Bronchial epithelial cell (primary cell): ENCODE measurements at places on chromosomes 12 and 14.

DNA sequence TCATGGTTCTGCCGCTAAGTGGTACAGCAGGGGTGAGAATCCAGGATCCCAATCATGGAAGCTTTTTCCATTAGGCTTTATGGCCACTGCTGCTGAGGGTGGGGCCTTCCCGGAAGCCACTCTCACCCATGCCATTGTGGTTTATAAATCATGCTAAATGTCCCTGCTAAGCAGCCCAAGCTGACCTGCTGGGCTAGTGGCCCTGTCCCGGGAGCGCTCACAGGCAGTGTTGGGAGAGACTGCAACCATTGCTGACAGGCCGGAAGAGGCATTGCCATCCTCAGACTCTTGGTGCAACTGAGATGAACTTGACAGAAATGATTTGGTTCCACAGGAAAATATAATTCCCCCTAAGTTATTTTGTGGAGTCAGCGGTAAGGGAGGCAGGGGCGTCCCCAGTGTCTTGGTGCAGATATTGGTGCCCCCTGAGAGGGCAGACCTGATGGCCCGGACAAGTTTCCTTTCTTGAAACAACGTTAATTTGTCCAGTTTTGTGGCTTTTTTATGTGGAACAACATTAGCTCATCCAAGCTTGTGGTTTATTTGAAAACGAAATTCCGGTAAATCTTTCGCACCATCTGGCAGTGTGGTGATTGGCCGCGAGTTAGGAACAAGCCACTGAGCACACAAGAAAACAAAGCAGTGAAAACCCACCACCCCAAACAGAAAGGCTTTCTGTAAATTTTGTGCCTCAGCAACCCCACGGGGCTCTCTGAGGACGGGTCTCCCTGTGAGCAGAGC, 82.3 kb downstream of the SSPN start:
- no peak for DNase-seq

DNA sequence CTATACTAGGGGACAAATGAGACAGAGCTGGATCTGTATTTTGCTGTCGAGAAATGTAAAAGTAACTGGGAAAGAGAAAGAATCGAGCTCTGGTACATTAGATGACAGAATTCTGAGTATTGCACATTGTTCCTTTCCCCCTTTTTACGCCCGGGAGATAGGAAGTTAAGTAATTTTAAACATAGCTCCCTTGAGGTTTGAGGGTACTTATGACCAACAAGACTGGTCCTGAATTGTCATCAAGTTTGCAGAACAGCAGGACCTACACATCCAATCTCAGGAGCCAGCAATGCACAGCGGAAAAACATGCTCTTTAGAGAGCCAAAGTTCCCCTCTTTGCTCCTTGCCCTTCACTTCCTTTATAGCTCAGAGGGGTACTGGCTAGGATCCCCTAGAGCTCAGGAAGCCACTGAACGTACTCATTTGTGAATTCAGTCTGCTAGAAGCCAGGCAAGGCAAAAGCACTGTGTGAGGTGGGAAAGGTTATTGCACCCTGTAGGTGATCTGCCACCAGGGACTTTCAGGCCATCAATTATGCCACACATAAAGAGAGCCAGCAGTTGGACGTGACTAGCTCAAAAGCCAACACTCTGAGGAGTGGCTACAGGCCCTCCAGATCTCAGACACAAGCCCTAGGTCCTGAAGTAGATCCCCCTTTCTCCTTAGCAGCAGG, 333.8 kb downstream of the KCNH5 start:
- no peak for DNase-seq

DNA sequence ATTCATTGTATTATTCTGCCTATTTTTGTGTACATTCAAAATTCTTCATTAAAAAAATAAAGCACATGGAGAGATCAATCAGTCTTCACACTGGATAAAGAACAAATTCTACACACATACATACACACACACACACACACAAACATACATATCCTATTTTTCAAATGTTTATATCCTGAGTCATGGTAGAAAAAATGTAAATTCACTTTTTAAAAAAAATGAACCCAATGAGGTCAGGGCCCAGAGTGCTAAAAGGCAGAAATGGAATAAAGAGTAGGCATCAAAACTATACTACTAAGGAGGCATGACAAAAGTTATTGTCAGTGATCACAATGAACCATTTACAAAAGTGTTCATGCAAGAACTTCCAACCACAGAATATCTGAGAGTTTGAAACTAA, 17.3 kb downstream of the GALC start:
- DNase-seq = peak; percentile 20

DNA sequence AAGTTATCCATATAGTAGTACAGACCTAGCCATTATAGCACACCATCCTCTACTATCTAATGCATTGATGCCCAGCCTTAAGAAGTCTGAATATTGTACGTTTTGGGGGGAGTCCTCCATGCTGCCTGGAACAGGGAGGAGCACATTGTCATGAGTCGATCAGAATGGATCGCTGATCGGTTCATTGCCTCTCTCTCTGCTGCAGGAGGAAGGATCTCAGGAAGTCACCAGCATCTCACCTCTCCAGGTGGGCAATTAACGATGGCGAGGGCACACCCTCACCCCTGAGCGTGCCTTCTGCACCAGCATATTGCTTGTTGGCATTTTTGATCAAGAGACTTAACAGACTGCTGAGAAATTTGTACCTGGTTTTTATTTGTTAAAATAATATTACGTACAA, 11.5 kb downstream of the CCND2 start:
- DNase-seq = no peak

GRCh38 chr14:97413966-97414717, 617.0 kb downstream of the VRK1 start:
- no peak for DNase-seq

GRCh38 chr14:86091811-86092210, 561.9 kb downstream of the FLRT2 start:
- peak; percentile 6 for DNase-seq

DNA sequence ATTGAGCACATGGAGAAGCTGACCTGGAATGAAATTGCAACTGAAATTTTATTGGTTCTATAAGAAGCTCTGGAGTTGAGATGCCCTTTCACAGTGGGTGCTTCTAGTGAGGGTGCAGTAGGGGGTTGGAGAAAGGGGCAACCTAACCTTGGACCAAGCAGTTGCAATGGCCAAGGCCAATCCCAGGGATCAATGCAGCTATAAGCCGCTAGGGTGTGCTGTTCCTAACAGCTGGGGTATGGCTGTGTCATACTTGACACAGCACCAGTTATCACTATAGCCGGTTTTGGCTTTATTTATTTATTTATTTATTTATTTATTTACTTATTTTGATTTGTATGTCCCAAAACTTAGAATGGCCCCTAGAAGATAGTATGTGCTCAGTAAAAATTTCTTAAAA, 505.9 kb downstream of the FLRT2 start:
- DNase-seq = peak; percentile 31

DNA sequence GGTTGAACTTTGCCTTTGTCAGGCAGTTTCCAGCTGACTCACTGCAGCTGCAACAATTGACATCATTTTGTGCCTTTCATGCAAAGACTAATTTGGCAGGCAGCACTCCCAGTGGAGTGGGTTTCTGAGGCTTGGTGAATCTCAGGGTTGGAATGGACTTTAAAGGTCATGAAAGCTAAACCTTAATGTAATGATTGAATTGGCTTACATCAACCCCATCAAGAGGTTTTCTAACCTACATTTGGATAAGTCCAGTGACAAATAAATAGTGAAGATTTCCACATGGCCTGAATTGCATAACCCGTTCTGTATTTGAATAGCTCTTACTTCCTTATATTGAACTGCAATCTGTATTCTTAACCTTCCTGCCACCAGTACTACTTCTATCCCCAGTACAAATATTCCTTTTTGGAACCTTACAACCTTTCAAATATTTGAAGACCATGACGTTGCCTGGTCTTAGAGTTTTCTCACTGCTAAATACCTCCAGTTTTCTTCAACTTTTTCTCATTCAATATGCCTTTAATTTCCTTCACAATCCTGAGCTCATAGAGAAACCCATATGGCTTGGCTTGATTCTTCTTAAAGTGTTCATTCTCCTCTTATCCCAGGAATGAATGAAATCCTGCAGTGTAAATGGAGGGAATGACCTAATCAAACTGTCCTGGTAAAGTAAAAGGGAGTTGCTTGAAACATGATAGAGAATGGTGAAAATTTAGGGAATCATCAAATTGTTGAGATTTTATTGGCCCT, 168.1 kb upstream of the NOVA1 start:
- peak; percentile 59 for DNase-seq

GRCh38 chr12:2640281-2640680, 154.5 kb upstream of the FKBP4 start:
- no peak for DNase-seq

DNA sequence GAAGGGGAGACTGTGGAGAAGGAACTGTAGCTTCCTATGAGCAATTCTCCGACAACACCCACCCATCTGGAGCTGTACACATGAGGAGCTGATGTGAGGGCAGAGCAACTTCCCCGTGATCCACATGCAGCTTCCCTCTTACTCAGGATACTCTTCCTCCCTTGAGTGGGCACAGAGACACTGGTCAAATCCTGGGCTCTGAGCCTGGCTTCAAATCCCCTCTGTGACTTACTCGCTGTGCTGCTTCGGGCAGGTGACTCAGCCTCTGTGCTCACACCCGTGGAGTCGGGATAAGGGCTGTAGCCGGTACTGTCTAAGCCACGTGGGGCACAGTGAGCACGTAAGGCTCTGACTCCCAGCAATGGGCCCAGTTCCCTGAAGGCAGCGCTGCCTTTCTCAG, 31.1 kb downstream of the ZFYVE21 start:
- DNase-seq = peak; percentile 34

- DNase-seq = peak; percentile 83
These were observed 59.0 kb downstream of the CLMN start for GRCh38 chr14:95260537-95261361.

DNA sequence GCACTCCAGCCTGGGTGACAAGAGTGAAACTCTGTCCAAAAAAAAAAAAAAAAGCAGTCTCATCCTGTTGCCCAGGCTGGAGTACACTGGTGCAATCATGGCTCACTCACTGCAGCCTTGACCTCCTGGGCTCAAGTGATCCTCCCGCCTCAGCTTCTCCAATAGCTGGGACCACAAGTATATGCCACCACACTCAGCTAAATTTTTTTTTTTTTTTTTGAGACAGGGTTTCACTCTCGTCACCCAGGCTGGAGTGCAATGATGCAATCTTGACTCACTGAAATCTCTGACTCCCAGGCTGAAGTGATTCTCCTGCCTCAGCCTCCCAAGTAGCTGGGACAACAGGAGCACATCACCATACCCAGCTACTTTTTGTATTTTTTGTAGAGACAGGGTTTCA, 5.2 kb upstream of the CNPY2 start:
- peak; percentile 56 for DNase-seq

DNA sequence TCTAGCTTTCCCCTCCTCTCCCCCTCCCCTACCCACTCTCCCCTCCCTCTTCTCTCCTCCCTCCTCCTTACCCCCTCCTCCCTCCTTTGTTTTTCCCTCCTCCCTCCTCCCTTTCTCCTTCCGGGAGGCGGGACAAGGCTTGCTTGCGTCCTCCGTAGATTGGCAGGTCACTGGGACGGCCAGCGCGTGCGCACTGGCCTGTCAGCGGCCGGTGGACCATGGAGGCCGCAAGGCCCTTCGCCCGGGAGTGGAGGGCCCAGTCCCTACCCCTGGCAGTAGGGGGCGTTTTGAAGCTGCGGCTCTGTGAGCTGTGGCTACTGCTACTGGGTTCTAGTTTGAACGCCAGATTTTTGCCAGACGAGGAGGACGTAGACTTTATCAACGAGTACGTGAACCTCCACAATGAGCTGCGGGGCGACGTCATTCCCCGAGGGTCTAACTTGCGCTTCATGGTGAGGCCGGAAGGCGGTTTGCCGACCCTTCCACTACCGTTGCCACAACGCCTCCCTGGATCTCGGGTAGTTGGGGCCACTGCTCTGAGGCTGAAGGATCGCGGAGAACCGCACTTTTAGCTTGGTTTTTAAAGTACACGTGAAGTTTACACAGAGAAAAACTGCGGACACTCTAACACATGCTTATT, at the start of gene GLIPR1L2:
GLIPR1L2 (plus strand) TSS at position 191 of the 640 bp plus-strand sequence; CDS start at position 219, 28 bp downstream.
- DNase-seq = peak; percentile 95

DNA sequence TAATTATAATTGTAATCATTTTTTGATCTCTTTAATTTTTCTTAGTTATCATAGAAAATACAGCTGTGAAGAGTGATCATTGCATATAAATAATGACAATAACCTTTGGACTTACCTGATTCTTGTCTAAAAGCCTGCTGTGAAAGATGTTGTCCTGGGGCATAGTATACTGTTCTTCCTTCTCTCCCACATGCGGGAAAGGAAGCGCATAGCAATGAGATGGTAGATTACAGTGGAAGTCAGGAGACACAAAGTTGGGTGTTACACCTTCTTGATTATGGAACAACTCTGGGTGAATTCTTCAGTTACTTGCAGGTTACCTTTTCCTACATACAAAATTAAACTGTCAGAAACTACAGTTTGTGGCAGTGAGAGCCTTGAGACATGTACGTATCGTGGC, 140.8 kb downstream of the KTN1 start:
- DNase-seq = no peak

DNA sequence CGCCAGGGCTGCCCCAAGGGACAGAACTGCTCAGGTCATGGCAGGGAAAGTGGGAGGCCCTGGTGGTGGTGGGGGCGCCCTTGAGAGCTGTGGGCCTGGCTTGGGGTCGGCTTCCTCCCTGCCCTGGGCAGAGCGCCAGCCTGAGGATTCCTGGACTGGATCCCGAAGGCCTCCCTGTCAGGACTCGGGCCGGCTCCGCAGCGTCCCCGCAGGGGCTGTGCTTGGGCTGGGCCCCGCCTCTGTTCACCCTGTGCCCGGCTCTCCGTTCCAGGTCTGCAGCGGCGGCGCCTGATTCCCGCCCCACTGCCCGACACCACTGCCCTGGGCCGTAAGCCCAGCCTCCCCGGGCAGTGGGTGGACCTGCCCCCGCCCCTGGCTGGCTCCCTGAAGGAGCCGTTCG, 39.9 kb downstream of the KIF26A start:
- DNase-seq = no peak

GRCh38 chr12:13278249-13278787, 81.8 kb downstream of the EMP1 start:
- peak; percentile 20 for DNase-seq

DNA sequence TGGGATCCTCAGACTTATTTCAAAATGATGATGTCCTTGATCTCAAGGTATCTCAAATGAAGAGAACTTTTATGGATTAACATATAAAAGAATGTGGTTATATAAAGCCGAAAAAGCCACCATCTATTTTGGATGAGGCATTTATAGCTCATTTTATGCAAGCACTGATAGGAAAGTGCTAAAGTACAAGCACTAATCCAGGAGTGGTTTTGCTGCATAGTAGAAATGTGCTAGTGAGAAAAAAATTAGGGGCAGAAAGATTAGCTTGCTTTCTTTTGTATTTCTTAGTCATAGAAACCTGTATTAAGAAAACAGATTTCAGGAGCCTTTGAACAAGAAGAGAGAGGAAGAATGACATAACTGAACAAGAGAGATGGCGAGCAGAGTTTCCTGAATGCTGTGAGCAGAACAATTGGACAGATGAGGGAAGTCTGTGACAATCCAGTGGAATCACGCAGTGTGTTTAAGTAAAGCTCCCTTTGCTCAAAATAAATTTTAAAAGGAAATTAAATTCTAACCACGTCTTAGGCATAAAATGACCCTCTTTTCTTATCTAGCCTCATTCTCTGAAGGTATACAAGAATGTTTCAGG, 238.2 kb upstream of the NOVA1 start:
- no peak for DNase-seq
